ENCODE measurements at places on chromosomes 12 and 14. TPM values are rescaled to one million over a fixed set of nuclear protein-coding genes. Genes with fewer than 3 reads are reported as not detected.
A peak's percentile ranks its signal among the peaks of the same experiment; 100 is the strongest.

The TCL1B gene
- total RNA-seq = not detected

The CLEC6A gene
- total RNA-seq = not detected

The NRL gene
- total RNA-seq = 1.4 TPM

The ANO2 gene
- not detected for total RNA-seq

The GPR162 gene
- 0.08 TPM for total RNA-seq

The CD163L1 gene
- not detected for total RNA-seq

The LRTM2 gene
- 0.27 TPM for total RNA-seq

The KRT75 gene
- not detected for total RNA-seq

The KRT79 gene
- 0.10 TPM for total RNA-seq

The IL31 gene
- total RNA-seq = 5.3 TPM

The GRIN2B gene
- not detected for total RNA-seq

The ANO4 gene
- not detected for total RNA-seq

DNA sequence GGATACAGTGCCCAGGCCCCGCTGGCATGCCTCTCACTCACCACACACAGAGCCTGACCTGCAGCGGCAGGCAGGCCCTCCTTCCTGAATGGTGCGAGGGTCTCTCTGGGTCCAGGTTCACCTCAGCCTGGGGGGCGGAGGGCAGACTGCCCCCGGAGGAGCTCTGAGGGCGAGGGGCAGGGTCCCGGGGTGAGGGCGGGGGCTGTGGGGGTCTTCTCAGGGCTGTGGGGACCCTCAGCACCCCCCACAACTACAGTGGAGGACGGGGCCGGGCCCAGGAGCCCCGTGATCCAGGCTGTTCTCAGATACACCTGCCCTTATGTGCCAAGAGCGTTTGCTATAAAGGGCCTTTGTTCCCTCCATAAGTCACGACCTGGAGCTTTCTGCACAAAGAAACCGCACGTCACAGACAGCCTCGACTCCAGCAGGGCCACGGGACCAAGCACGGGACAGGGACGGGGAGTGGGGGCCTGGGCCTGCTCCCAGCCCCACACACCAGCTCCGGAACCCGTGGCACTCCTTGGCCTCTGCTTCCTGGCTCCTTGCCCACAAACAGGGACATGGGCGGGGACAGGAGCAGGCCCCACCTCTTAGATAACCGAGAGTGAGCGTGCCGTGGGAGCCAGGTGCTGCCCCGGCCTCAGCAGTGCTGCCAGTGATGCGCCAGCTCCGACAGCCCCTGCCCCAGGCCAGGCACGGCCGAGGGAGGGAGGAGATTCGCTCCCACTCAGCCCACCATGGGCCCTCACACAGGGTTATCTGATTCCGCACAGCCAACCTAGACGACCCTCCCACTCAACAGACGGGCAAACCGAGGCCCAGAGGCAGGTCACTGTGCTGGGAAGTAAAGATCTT is 101.9 kb downstream of the RFLNA start:
- DNase-seq = no peak

- no peak for DNase-seq
Observed at GRCh38 chr14:23657959-23658470, 21.9 kb downstream of the DHRS2 start.

DNA sequence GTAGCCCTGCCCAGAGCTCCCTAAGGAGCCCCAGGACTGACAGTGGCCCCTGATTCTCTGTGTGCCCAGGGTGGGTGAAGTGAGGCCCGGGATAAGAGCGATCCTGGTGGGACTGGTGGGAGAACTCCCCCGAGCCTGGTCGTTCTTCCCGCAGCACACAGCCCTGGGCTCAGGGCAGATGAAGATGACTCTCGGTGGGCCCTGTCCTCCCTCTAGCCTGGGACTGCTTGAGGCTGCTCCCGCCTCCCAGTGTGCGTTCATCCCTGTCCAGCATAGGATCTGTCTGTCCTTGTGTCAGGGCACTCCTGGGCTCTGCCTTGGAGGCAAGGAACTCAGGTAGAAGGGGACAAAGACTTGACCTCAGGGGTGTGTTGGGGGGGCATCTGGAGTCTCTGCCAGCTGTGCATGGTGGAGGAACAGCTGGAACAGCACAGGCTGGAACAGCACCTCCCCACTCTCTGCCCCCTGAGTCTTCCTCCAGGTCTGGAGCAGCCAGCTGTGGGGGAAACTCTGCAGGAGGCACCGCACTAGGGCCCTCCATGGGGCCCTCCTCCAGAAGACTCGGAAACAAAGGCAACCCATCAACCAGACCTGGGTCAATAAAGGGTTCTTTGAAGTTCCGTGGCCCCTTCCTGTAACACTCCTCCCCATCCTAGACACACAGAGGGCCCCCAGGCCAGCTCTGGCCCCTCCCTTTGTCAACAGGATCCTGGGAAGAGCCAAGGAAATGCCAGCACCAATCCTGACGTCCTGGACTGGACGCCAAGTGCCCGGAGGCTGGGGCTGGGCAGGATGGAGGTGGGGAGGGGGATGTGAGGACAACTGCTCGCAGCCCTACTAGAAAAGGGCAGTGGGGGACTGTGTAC is 15.9 kb downstream of the FAIM2 start:
- DNase-seq = no peak

- DNase-seq = no peak
Observed at GRCh38 chr14:102625564-102626296, 33.3 kb downstream of the RCOR1 start.

DNA sequence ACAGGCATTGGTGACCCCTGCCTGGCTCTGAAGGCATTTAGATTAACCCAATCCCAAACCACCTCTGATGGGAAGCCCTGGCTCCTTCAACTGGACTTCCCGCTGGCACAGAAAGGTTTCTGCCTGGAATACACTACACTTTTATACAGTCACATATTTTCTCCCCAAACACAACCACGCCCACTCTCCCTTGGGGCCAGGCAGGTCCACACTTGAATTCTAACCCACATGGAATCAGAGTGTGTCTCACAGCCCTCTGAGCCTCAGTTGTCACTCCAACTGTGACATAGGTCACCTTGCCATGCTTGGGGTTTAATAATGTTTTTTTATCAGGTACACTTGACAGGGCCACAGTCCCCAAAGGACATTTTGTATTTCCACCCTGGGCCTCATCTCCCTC is 368.6 kb downstream of the BCL11B start:
- no peak for DNase-seq

- no peak for DNase-seq
Observed at GRCh38 chr14:106808458-106808857, 1282.1 kb downstream of the TMEM121 start.

- DNase-seq = no peak
Observed at GRCh38 chr12:57886542-57886941, 40.0 kb upstream of the CTDSP2 start.

- no peak for DNase-seq
Observed at GRCh38 chr14:72758420-72758819, 135.5 kb downstream of the DPF3 start.

- no peak for DNase-seq
Observed at GRCh38 chr12:46985816-46986215, 93.6 kb upstream of the PCED1B start.

DNA sequence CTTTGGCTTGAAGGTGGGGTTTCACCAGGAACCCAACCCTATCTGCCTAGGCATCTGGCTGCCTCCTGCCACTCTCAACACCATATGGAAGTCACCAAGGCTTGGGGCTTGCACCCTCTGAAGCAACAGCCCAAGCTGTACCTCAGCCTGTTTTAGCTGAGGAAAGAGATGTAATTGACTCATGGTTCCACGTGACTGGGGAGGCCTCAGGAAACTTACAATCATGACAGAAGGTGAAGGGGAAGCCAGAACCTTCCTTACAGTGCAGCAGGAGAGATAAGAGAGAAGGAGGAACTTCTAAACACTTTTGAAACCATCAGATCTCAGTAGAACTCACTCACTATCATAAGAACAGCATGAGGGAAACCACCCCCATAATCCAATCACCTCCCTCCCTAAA is 26.9 kb downstream of the GLIPR1L1 start:
- DNase-seq = no peak

GRCh38 chr12:80045594-80045993 is 53.7 kb upstream of the OTOGL start:
- no peak for DNase-seq

- DNase-seq = no peak
Observed at GRCh38 chr14:69712599-69713088, 54.3 kb upstream of the SRSF5 start.

DNA sequence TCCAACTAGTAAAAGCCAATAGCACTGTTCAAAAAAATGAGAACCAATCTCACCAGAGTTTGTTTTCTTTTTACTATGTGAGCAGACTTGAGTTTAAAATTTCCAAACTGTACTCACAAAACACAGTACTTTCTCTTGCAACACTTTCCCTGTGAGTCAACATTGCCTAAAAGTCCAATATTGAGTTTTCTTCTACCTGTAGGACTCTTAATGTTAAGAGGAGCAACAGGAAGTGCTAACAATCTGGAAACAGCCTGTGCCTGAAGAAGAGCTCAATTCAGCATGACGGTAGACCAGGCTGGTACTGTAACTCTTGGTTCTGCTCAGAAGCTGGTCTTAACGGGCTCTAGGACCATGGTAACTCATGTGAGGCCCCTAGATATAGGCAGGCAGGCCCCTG is 144.3 kb downstream of the MED13L start:
- no peak for DNase-seq

- no peak for DNase-seq
Observed at GRCh38 chr12:92911339-92911738, 17.8 kb downstream of the EEA1 start.

- DNase-seq = no peak
Observed at GRCh38 chr14:95286645-95287044, 33.1 kb downstream of the CLMN start.

GRCh38 chr12:51358496-51358895 is 12.0 kb upstream of the CELA1 start:
- DNase-seq = no peak

- no peak for DNase-seq
Observed at GRCh38 chr14:81772381-81772780, 238.7 kb upstream of the SEL1L start.

- no peak for DNase-seq
Observed at GRCh38 chr14:53032838-53033390, 82.1 kb upstream of the FERMT2 start.

GRCh38 chr12:54935235-54935951 is 49.2 kb downstream of the TESPA1 start:
- peak; percentile 32 for DNase-seq

DNA sequence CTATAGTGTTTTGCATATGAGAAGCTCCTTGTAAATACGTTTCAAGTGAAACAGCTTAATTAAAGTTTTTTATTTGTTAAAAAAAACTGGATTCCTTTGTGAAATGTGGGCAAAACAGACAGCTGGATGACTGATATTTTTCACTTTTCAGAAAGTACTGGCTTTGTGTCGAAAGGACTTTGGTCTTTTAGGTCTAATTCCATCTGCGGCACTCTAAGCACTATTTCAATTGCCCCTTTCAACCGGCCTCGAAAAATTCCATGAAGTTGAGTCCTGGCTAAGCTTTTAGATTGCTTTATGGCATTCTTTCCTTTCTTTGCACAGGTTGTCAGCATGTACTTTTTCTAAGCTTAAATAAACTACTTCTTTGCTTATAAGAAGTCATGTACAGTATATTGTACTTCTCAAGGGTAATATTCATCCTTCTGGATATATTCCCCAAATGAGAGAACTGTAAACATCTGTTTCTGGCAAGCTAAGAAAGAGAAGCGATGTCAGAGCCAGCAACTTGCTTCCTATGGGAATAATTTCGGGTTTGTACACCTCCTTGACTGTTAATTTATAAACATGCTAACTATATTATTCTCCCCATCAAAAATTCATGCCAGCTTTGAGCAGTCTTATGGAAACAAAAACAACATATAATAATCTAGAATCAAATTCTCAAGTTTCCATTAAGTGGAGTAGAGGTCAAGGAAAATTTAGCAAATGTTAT is 611.3 kb downstream of the ETNK1 start:
- no peak for DNase-seq

- DNase-seq = no peak
Observed at GRCh38 chr14:75578786-75579337, 442 bp downstream of the FLVCR2 start.

- no peak for DNase-seq
Observed at GRCh38 chr14:52025310-52025709, 36.0 kb downstream of the RTRAF start.

- no peak for DNase-seq
Observed at GRCh38 chr12:132807295-132808092, 21.2 kb downstream of the GOLGA3 start.

- no peak for DNase-seq
Observed at GRCh38 chr12:80598004-80598606, 109.3 kb upstream of the MYF6 start.

DNA sequence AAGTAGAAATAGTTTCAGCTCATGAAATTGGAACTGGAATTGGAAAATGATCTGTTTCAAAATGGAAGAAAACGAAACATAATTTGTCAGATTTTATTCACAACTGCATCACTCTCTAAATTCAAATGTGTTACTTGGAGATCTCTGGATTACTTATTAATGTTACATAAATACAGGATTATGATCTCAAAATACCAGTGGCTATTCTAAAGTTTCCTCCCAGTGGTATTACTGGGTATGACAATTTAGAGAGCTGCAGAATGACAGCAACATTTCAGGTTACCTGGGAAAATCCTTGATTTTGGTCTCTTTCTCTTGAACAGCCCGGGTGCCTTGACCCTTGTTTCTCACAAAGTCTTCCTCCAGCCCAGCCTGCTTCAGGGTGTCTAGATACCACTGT is 14.2 kb downstream of the FAM161B start:
- no peak for DNase-seq

DNA sequence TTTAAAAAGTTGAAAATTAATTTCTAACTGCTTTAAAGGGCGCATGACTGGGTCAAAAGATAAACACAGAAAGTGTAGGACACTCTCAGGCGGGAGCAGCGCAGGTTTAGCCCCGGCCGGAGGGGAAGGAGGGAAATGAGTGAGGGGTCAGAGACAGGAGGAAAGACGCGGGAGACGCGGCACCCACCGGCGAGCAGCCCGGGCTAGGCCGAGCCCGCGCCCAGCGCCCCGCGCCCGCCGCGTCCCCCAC is 591 bp downstream of the GXYLT1 start:
- DNase-seq = no peak
